ENCODE measurements at places on chromosomes 3 and 15.

GRCh38 chr3:160038862-160039562, 50.4 kb downstream of the IL12A start:
- DNase-seq = no peak

GRCh38 chr3:151553888-151554287, 93.0 kb upstream of the IGSF10 start:
- no peak for DNase-seq

DNA sequence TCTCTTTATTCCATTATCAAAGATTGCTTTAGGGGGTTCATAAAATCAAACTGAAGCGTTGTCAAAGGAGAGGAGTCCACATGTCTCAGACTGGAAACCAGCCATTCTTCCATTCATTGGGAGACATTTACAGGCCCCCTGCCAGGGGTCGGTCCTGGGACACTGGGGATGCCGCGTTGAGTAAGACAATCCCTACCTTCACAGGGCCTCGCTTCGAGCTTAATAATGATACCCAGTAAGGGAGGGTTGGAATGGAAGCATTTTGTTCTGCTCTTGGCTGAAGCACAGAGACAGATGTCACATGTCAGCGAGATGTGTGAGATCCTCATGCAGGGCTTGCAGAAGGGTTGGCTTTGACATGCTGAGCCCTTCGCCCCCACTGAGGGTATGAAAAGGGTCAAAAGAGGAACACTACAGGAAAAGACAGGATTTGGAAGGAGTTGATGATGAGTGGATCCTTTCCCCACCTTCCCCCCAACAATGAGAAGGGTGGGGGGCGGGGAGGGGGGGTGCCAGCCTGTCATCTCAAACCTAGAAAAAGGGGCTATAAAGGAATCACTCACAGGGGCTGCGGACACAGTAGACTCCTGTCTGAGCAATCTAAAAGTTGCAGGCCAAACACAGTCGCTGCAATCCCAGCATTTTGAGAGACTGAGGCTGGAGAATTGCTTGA, 25.6 kb upstream of the ARL8B start:
- DNase-seq = no peak

GRCh38 chr3:77096966-77097890, 57.3 kb downstream of the ROBO2 start:
- DNase-seq = no peak

DNA sequence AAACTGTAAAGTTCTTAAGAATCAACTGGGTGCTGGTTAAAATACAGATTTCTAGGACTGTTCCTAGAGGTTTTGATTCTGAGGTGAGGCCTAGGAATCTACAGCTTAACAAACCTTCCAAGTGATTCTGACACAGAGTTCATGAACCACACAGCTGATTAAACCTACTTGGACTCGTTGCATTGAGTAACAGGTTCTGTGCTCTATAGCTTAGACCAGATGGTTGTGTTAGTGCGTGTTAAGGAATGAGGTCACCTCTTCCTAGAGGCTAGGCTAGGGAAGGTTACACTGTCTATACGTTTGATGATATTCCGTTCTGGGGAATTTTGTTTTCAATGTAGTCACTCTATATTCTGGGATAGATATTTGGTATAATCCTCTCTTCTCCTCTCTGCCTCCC, 21.9 kb downstream of the EID1 start:
- no peak for DNase-seq

DNA sequence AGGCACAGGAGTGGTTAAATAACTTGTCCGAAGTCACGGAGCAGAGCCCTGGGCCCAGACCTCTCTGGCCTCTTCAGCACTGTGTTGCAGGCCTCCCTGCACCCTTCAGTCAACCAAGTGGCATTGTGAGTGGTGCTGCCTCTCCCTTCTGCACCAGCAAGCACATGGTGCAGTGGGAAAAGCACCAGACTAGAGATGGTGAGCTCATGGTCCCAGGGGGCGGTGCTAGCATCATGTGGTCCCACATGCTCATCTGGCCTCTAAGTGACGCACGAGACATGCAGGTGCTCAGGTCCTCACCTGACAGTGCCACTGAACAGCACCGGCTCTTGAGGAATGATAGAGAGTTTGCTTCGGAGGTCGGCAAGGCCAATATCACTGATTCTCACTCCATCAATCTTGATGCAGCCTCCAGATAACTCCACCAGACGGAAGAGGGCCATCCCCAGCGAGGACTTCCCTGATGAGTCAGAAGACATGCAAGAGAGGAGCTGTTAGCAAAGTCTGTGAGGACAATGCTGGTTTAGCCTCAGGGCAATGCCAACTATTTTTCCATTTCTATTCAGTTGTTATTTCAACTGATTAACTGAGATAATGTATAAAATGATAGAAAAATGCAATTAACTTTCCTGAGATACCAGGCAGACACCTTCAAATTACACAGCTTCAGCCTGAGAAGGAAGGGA, 53.1 kb upstream of the PARL start:
- DNase-seq = no peak

DNA sequence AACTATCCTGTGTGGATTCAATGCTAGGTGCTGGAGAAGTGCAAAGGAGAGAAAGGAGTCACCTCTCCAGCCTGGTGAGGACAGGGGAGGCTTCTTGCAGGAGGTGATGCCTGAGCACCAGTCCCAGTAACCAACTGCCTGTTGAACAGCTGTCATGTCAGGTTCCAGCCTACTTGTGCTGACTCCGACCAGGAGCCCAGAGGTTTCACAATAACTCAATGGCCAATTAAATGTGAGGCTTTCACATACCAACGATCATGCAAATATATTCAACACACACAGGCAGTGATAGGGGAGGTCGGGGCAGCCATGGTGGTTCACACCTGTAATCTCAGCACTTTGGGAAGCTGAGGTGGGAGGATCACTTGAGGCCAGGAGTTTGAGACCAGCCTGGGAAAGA, 7.7 kb downstream of the SORD start:
- no peak for DNase-seq

GRCh38 chr3:56855856-56856512, 54.2 kb upstream of the ARHGEF3 start:
- no peak for DNase-seq

DNA sequence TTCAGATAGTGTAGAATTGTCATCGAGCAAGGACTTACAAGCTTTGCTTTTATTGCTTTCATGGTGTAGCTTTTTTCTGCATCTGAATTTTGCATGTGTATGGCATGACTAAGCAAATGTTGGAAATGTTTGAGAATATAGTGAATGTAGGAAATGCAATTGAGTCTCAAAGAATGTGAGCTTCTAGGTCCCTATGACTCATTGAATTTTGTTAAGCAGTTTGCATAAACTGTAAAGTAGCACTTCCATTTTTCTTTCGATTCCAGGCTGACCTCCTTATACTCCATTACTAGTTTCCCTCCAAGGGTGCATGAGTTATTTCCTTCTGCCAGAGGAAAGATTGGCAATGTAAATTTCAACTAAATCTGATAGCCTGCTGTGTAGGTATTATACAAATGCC, 619.2 kb downstream of the DIPK2A start:
- DNase-seq = no peak

DNA sequence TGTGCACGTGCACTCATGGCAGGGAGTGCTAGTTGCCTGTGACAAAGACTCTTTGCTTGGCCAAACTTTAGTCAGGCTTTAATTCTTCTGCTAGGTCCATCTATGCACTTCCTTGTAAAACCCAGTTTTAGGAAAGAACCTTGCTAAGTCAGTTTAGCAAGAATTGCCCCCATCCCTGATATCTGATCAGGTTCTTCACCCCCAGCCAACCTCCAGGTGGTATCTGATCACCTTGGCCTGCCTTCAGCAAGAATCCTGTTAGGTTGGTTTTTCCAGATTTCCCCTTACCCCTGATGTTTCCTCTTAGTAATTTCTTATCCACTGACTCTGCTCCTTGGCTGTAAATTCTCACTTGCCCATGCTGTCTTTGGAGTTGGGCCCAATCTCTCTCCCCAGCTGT, 8.4 kb downstream of the HSPBAP1 start:
- DNase-seq = no peak

DNA sequence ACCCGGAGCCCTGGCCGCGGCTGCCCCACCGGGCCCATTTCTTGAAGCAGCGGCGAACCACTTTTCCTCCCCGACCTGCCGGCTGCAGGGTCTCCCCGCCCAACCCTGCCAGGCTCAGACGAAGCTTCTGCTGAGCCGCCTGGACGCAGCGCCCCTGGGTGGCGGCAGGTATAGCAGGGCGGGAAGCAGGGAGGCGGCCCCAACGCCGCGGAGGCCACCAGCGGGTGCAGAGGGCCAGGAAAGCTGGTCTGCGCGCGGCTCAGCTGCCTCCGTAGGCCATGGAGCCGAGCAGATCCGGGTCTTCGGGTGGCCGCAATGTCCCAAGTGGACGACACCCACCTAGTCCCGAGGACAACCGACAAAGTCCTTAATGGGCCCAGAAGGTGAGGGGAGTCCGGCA, 21.9 kb upstream of the SRPRB start:
- no peak for DNase-seq

GRCh38 chr3:30477149-30477921, 129.1 kb upstream of the TGFBR2 start:
- no peak for DNase-seq

- DNase-seq = no peak
Observed at GRCh38 chr3:21618695-21619094, 132.3 kb downstream of the ZNF385D start.

- no peak for DNase-seq
Observed at GRCh38 chr3:156892701-156893100, 66.5 kb downstream of the LEKR1 start.

DNA sequence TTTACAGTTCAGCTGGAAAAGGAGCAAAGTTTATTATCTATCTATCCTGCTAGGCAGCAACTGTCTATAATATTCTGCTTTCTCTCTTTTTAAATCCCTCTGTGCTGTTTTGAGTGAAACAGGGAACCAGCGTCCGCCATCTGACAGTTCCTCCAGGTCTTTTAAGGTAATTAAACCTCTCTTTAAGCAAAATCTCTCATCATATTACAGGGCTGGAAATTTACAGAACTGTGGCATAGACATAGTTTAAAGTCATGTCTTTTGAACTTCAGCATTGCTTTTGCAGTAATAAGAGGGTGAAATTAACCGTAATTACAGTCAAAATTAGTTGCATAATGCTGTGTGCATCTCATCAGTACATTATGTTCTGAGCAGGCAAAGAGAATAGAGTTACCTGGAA, 263.4 kb upstream of the KCNMB2 start:
- no peak for DNase-seq

DNA sequence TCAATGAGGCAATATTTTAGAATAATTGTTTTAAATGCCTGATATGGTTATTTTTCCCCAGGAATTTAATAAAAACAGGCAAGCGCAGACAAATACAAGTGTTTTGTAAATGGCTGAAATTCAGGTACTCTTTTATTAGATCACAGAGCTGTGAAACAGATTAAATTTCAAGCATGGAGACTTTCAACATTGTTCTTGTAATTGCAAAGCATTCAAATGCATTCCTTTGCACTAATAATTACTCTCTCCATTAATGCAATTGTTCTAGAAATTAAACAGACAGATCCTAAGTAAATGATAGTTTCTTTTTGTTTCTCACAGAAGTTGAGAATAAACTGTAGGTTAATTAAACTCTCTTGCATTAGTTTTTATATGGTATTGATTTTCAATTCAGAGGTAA, 42.4 kb upstream of the TGFBR2 start:
- no peak for DNase-seq

- no peak for DNase-seq
Observed at GRCh38 chr3:47347217-47347801, 33.5 kb upstream of the PTPN23 start.

DNA sequence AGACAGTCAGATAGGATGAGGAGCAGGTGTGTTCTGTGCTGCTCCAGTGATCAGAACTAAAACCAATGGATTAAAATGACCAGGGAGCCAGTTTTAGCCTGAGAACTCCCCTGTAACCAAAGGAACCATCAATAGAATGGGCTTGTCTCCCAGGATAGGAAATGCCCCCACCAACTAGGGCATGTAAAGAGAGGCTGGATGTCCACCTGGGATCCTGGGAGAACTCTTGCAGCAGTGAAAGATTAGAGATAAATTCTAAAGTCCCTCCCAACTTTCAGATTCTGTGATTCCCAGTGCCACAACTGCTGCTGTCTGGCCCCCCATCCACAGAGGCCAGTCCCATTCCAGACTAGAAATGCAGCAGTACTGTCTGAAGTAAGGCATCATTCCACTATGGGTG, 33.8 kb downstream of the HDC start:
- DNase-seq = no peak

DNA sequence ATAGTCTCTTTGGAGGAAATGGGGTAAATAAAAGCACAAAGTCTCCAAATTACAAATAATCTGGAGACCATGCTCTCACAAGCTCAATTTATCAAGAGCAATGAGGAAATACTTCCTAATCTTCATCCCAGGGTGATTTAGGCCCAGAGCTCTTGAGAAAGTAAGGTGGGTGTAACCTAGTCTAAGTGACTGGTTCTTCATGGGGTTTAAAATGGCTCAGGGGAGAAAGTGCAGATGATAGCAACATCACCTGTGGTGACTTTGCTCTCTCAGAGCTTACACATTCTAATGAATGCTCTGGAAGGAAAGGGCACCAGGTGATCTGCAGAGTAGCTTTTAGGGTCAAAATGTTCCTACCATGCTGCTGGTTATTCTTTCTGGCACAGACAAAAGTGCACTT, 118.4 kb upstream of the TP63 start:
- no peak for DNase-seq

DNA sequence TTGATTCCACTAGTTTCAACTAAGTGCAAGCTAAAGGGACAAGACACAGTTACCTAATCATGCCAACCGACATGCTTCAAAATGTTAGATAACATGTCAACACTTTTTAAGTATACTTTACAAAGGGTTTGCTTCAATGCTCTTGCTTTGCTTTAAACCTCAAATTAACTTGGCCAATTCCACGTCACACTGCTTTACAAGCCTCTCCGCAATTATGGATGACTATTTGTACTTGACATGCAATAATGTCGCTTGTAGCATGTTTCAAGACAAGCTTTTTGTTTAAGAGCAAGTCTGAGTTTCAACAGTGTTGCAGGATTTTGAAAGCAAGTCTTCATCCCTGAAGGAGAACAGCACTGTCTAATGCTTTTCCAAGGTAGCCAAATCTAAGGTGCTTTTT, 86.9 kb downstream of the CNTN3 start:
- no peak for DNase-seq

- no peak for DNase-seq
Observed at GRCh38 chr3:148131990-148132638, 565.6 kb upstream of the AGTR1 start.

DNA sequence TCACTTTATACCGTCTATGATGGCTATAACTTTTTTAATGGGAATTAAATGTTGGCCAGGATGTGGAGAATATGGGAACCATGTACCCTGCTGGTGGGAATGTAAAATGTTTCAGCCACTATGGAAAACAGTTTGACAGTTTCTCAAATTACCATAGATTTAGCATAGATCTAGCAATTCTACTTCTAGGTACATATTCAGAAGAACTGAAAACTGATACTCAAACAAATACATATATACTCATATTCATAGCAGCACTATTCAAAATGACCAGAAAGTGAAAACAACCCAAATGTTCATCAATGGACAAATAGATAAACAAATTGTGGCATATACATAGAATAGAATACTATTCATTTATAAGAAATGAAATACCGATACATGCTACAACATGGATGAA, 539.4 kb downstream of the IGSF11 start:
- DNase-seq = no peak
